ENCODE measurements at places on chromosomes 7 and 10.

- DNase-seq = no peak
Observed at GRCh38 chr10:80518143-80518806, 19.4 kb upstream of the SH2D4B start.

GRCh38 chr10:12500381-12501303 is 151.3 kb downstream of the CAMK1D start:
- DNase-seq = no peak

GRCh38 chr7:53604201-53604600 is 568.8 kb downstream of the POM121L12 start:
- DNase-seq = no peak

GRCh38 chr7:129188372-129188891 is at the start of gene SMO:
TSS of gene SMO (plus strand) at chr7:129188633. CDS start at chr7:129189152, 519 bp downstream.
- no peak for DNase-seq

GRCh38 chr7:82235713-82236112 is 207.9 kb downstream of the CACNA2D1 start:
- DNase-seq = no peak

- DNase-seq = no peak
Observed at GRCh38 chr10:20746856-20747255, 150.3 kb downstream of the NEBL start.

GRCh38 chr10:117723343-117723742 is 180.8 kb downstream of the EMX2 start:
- no peak for DNase-seq

GRCh38 chr7:132516042-132516840 is 60.0 kb downstream of the PLXNA4 start:
- no peak for DNase-seq

GRCh38 chr7:82839063-82839462 is 323.6 kb downstream of the PCLO start:
- no peak for DNase-seq

DNA sequence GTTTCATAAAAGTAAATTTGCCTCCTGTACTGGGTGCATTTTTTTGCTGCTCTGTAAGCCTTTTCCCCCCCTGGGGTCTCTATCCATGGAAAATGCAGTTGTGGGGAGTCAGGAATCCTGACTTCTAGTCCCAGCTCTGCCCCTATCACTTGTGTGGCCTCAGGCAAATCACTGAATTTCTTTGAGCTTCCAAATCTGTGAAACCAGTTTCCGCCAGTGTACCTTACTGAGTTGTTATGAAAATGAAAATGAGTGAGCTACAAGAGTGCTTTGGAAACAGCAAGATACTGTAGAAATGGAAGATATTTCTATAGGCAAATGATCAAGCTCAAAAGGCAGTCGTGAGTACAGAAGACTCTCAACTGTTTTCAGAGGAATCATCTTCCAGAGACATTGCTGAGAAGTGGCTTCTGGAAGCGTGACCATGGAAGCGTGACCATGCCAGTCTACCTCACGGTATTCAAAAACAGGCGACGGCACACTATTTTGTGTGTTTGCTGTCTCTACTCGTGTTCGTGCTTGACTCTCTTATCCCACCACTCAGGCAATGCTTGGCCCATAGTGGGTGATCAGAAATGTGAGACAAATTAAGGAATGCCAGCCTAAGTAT is 107.4 kb downstream of the ATXN7L1 start:
- peak; percentile 46 for DNase-seq

DNA sequence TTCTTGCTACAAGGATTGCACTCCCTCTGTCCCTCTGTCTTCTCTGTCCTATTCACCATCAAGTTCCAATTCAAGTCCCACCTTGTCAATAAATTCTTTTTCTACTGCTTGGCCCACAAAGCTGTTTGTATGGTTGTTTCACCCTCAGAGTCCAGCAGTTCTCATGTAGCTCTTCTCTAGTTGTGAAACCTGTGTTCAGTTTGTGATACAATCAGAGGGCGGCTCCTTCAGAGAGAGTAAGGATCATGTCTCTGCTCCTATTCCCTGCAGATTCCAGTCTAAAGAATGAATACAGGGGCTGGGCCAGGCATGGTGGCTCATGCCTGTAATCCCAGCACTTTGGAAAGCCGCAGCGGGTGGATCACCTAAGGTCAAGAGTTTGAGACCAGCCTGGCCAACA is 126.6 kb upstream of the BET1 start:
- DNase-seq = no peak

- DNase-seq = no peak
Observed at GRCh38 chr10:104318810-104319741, 19.2 kb downstream of the ITPRIP start.

GRCh38 chr10:33487014-33487776 is 152.7 kb upstream of the NRP1 start:
- peak; percentile 1 for DNase-seq

DNA sequence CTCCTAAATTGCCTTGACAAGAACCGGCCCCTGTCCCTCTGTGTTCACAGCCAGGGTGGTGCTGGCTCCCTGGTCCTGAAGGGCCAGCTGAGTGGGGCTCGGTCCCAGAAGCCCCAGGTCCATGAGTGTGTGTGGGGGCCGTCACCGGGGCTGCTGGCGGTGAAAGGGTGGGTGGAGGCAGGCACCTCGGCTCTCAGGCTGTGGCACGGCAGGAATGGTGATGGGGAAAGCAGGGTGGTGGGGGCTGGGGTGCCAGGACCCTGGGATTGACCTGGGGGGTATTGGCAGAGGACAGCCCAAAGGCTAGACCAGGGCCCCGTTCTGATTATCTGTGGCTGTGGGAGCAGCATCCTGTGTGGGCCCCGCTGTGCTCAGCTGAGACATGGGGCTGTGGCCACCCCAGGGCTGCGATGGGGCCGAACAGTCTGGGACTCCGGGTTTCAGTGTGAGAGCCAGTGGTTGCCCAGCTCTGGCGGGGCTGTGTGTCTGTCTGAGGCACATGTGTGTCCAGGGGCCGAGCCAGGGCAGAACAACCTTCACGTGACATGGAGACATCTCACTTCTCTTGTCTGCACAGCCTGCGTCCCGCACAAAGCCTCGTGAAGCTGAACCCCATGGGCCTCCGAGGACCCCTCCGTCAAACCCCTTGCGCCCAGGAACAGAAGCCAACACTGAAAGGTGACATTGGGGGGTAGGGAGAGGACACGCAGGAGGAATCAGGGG is 144.2 kb downstream of the ELFN1 start:
- no peak for DNase-seq

DNA sequence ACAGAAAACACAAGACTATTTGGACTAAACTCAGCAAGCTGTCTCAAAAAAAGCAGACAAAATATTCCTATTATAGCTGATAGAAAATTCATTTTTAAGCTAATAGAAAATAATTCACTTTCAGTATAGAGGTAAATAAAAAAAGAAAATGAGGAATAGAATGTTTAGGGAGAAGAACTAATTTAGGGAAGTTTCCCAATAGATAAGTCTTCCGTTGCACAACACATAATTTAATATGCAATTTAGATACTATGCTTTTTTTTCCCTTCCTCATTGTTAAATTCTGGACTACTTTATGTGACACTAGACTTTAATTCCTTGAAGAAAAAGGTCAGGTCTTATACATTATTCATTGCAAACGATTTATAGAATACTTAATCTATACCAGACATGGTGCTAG is 10.3 kb downstream of the PNPLA8 start:
- DNase-seq = no peak

DNA sequence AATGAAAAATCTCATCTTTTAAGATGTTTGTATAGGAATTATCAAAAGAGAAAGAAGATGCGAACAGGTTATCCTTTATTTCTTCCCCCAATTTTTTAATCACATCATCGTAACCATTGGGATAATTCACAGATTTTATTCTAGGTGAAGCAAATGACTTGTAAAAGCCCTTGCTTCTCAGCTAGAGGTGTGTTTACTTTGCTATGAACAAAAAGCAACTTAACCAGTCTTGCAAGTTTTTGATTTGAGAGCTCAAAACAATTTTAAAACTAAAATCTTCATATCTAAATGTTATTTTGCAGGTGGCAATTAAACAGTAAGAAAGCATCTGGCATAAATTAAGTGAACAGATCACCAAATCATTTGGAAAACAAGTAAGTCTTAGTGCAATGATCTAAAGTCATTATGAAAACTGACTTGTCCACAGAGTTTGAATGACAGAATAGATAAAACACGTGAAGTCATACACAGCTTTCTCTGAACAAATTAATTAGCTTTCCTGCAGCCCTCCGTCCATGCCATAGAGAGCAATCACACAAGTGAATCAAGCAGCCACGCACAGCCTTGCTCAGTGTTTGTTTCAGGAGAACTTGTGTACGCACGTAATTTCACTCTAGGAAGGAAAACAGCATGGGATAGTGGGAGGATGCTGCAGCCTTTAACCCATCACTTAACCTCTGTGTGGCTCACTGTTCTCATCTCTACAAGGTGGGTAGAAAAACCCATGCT is 85.0 kb upstream of the ZNF800 start:
- DNase-seq = no peak

DNA sequence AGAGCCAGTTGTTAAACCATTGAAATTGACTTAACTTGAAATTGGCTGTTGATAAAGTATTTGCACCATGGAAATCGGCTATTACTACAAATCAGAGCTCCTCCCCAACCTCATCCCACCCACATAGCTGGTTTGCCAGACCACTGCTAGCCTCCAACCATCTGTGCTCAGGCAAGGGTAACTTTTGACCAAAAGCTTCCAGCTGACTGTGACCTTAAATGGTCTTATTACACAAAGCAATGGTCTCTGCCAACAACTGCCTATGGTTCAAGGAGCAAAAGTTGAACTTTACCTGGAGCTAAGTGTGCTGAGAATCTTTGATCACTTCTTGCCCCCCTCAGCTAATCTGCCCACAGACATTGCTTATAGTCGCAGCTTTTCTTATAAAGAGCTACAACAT is 48.5 kb upstream of the ADRB1 start:
- DNase-seq = no peak
